ENCODE measurements at places on chromosomes 11 and 22.

- DNase-seq, result no peak
Observed at GRCh38 chr11:13318498-13319295, 41.1 kb downstream of the BMAL1 start.

GRCh38 chr11:122642472-122642922, 13.0 kb upstream of the UBASH3B start:
- no peak for DNase-seq

DNA sequence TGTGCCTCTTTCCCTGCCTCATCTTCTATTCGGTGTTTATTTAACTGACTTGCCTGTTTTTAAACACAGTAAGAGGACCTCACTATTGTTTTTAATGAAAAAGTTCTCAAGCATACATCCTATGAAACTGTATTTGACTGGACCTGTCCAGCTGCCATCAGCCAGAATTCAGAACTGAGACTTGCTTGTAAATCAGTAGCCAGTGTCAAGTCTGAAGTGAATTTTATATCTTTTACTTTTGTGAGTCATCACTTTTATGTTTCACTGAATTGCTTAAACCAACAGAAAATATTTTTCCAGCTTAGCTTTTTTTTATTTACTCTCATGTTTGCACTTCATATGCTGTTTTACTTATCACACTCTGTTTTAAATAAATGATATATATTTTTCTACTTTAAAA, 88.3 kb downstream of the LUZP2 start:
- DNase-seq, result no peak

DNA sequence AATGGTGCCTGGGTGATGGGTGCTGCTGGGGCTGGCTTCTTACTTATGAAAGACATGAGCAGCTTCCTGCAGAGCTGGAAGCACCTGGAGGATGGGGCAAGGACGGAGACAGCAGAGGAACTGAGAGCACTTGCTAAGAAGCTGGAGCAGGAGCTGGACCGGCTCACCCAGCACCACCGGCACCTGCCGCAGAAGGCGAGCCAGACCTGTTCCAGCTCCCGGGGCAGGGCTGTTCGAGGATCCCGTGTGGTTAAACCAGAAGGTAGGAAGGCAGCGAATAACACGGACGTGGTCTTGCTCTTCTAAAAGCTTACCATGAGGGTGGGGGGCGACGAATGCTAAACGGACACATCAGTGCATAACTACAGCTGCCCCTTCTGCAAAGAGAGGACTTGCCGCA, 9.3 kb downstream of the APOL5 start:
- no peak for DNase-seq

DNA sequence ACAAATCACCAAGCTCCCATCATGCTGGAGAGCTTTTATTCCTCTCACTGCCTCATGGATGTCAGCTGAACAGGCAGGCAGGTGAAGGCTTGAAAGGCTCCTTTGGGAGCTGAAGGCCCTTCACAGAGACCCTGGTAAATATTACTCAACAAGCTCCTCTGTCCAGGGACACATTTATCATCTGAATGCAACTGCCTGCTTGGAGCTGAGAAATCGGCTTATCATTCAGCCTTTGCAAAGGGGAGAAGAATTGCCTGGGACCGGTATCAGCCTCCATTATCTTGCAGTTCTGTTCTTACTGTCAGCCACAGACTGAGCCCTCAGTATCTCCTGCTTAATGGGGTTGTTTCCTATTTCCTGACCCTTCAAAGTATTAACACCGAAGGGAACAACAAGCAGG, 113.8 kb upstream of the PITPNB start:
- DNase-seq, result no peak

DNA sequence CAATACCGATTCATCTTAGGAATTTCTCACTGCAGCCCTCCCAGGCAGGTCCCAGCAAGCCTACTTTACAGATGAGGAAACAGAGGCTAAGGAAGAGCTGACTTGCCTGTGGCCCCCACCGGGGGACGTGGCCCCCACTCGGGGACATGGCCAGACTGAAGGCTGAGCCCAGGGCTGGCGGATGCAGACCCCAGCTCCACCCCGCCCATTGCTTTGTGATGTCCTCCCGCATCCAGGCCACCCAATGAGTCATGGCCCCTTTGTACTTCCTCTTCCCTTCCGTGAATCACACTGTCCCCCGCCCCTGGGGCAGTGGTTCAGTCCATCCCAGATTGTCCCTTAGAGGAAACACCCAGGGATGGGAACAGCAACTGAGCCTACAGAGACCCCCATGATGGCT, 116.0 kb upstream of the ANO1 start:
- DNase-seq, result no peak

- DNase-seq, result no peak
Observed at GRCh38 chr11:122804796-122805195, 33.5 kb upstream of the CRTAM start.

DNA sequence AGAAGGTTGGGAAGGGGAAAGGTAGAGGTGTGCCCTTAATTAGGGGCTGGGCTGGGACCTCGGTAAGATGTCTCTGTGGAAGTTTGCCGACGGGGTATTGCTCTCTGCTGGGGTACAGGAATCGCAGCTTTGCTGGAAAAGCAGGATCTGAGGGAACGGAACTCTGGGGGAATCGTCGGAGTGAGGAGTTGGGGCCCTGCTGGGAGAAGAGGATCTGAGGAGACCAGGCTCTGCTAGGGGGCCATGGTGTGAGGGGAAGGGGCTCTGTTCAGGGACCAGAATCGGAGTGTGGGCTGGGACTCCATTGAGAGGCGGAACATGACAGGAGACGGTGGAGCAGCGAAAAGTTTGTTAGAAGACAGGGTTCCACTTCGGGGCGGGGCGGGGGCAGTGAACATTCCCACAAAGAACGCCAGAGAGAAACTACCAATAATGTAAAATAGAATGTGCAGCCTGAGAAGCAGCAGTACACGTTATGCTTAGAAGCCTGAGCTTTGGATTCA, 456 bp downstream of the AAMDC start:
- no peak for DNase-seq

GRCh38 chr11:2651826-2652271, 47.9 kb downstream of the KCNQ1OT1 start:
- no peak for DNase-seq

- DNase-seq, result no peak
Observed at GRCh38 chr11:122100037-122100755, 15.8 kb downstream of the BLID start.

- no peak for DNase-seq
Observed at GRCh38 chr11:31824332-31824878, 13.3 kb upstream of the PAX6 start.

GRCh38 chr11:945986-946385, 20.3 kb downstream of the AP2A2 start:
- no peak for DNase-seq

- peak; percentile 72 for DNase-seq
Observed at GRCh38 chr11:23112987-23113886, 253.0 kb upstream of the CCDC179 start.

DNA sequence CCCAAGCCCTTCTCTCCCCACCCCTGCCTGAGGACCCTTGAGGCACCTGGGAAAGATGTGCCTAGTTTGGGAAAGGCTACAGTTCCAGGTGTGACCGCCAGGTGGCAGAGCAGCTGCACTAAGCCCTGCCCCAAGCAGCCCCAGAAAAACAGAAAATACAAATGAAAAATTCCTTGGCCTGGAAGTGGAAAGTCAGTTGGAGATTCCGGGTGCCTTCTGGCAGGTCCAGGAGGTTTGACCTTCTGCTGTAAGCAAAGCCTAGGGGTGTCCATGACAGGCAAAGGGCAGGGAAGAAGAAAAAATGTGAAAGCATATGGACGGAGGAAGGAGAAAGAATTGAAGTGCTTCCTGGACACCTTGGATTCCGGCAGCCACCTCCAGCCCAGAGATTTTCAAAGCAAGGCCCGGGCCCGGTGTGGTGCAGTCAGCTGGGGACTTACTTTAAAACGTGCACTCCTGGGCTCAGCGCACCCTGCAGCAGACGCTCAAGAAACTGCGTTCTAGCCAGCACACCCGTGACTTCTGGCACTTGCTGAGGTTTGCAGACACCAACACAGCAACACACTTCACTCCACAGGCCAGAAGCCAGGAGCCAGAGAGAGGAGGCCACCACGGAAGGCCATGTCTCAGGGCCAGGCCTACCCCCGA, 37.3 kb upstream of the SLC22A12 start:
- DNase-seq, result no peak

DNA sequence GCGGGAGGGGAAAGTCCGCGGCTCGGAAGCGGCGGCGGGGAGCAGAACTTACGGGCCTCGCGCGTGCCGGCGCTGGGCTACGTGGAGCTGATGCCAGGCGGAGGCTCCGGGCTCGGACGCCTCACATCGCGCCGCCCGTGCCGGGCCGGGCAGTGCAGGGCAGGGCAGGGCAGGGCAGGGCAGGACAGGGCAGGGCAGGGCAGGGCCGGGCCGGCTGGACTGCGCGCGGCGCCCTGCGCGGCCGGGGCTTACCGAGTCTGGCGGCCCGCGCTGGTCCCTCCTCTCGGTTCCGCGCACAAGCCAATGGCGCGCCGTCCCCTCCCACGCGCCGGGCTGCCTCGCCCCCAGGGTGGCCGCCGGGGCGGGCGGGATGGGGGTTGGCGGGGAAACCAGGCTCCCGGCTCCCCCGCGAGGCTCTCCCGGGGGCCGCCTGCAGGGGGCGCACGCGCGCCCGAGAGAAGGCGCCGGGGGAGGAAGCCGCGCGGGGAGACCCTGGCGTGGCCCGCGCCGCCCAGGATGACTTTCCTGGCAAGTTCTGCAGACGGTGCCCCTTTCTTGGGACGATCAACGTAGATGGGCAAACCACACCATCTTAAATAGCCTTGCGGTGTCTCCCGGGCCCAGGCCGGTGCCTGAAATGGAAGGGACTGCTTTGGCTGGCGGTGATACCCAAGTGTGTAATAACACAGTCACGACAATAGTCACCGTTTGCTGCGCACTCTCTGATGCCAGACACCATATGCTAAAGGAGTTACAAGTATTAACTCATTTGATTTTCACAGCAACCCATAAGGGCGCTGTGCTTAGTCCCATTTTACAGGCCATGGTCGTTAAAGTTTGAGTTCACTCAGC, at the start of gene TP53I11:
TP53I11 (minus strand) TSS at position 259 of the 852 bp plus-strand sequence. CDS start 12,548 bp downstream, outside the sequence.
- peak; percentile 45 for DNase-seq

DNA sequence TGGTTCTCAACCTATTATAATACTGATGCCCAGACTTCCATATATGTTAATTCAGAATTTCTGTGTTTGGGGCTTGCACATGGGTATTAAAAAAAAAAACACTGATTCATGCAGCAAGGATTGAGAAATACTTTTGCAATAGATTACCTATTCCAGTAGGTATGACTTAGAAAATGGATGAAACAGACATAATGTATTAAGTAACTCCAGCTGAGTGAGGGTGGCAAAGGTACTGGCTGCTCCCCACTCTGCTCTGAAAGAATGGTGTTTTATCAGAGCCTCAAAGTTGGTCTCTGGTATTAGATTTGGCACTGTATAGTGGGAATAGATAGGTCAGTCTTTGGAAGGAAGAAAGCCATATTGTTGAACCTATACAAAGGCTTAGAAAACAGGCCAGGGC, 234.3 kb upstream of the FOLH1 start:
- DNase-seq, result no peak

DNA sequence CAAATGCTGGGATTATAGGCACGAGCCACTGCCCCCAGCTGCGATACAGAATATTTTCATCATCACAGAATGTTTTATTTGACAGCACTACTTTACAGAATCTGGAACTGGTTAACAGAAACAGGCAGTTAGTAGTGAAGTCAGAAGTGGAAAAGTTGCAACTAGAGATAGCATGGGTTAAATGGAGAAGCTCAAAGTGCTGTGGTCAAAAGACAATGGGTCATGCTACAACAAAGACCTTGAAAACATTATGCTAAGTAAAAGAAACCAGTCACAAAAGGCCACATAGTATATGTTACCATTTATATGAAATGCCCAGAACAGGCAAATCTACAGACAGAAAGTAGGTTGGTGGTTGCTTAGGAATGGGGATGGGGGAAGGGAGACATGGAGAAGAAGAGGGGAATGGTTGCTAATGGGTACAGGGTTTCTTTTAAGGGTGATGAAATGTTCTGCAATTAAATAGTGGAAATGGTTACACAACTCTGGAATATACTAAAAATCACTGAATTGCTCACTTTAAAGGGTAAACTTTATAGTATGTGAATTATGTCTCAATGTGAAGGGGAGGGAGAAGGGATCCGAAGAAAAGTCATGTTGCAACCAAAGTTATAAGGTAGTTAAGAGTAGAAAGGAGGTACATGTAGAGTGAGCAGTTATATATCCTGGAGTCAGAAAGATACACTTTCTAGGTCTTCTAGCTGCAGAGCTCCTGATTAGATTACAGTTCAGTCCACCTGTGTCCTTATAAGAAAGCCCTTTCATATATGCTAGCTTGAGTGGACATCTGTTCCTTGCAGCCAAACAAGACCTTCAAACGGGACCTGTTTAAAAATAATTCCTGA, 46.3 kb upstream of the RAPSN start:
- no peak for DNase-seq

DNA sequence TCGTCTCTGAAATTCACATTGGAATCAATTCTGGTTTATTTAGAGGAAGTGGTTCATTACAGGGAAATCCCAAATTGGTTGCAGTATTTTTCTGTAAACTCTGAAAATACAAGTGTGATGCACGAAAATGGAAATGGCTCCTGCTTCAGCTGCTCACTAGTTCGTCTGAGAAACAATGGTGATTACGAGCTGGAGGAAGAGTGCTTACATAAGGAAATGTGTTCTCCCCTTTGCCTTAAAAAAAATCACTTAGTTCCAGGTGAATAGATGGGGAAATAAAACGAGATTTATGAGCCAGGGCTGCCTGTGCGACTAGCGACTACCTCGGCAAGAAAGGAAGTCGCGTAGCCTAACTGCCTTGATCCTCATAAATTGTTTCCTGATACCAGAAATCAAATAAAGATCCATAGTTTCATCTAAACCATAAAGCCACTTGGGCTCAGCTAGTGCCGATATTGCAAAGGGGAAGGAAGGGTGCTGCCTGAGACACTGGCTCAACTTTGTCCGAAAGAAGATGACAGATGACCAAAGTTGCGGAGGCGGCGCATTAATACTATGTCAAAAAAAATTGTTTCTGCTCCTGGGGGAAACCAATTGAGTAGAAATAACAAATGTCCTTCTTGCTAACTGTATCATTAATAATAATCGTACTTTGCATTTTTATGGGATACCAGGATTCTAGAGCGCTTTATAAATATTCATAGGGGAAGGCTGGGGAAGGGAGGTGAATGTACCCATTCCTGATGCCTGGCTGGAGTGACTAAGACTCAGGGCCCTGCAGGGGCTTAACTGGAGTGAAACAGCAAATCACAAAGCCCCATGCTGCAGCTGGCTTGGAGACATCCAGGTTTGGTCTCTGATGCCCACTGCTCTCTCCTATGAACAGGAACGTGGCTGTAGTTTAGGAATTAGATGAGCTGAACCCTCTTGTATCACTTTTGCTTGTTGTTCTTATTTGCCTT, 185.7 kb downstream of the BLID start:
- peak; percentile 75 for DNase-seq

DNA sequence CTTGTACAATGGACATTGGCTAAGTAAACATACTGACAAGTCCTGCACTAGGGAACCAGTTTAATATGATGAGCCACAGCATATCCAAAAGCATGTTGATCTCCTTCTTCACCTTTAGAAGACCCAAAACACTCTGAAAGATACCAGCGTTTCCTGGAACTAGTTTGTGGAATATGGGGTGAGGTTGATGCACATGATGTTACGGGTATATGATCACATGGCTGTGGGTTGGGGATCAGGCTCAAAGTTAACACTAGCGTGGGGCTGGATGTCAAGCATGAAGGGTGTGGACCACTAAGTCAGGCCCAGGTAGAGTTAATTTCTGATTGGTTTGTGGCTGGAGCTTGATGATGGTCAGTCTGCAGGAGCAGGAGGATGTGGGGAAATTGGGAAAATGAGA, 9.0 kb downstream of the IGLL5 start:
- no peak for DNase-seq
